ENCODE measurements at places on chromosomes 2 and 18.

GRCh38 chr2:19043893-19044292, 314.5 kb downstream of the OSR1 start:
- DNase-seq: no peak

- DNase-seq: no peak
Measured at GRCh38 chr18:11324956-11325882, 175.8 kb upstream of the PIEZO2 start.

DNA sequence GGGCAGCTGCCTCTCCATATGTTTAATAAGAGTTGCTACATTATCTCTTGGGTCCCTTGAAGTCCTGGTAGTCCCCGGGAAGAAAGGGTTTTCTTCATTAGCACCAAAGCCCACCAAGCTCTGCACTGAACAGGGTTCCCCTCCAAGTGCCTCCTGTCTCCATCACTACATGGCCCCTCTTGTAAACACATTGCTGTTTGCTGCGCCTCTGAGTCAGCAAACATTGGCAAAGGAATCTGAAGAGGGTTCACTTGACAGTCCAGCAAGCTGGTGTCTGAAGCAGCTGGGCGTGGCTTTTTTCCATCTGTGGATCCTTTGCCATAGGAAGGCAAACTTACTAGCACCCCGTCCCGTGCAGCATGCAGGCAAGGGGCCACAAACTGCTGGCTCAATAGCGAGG, 82.8 kb downstream of the TEX51 start:
- DNase-seq: no peak

DNA sequence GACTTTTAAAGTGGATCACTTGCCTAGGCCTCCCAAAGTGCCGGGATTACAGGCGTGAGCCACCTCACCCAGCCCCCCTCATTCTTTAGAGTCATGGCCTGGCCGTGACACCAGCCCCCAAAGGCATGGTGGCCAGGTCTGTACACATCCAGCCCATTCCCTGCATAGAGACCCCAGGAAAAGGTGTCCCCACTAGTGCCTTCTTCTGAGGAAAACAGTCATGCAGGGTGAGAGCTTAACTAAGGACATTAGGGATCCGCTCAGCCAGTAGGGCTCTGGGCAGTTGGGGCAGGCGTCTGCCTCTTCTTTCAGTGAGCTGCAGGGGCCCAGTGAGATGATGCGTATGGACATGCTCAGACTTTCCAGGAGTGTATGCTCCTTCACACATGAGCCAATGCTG, 5.7 kb upstream of the AMER3 start:
- no peak for DNase-seq

DNA sequence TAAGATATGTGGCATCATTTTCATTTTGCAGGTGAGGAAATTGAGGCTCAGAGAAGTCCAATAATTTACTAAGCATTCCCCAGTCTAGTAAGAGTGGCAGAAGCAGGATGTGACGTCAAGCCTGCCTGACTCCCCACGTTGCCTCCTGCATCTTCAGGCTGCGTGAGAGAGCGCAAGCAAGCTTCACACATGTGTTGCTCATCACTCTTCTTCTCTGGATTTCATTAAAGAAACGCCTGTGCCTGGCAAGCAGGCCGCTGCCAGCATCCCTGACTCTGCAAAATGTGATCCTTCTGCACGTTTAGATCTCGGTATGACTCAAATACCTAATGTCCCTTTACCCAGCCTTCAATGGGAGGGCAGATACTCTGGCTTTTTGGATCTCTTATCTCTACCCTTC, 96.8 kb downstream of the PRKCE start:
- DNase-seq: no peak

DNA sequence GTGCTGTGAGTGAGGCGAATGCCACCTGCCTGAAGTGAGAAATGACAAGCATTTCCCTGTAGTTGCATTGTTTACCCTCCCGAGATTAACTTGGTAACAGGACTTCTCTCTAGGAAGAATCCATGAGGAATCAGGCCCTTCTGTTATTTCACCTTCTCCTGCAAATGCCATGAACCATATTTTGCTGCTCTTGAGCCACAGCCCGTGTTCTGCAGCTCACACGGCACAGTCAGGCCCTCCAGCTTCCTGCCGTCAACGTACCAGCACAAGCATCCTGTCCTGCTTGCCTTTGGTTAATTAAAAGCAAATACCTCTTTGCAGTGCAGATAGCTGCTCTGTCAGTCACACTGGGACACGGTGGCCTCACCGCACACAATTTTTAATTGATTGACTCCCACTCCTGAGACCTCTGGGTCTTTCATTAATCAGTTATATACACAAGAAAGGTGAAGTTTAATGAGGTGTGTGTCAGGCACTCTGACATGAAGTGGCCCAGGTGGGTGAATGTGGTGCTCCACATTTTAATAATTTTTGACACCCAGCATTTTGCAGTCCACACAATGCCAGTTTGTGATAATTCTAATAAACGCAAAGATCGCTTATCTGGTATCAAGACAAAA, 95.3 kb upstream of the ASB18 start:
- no peak for DNase-seq

DNA sequence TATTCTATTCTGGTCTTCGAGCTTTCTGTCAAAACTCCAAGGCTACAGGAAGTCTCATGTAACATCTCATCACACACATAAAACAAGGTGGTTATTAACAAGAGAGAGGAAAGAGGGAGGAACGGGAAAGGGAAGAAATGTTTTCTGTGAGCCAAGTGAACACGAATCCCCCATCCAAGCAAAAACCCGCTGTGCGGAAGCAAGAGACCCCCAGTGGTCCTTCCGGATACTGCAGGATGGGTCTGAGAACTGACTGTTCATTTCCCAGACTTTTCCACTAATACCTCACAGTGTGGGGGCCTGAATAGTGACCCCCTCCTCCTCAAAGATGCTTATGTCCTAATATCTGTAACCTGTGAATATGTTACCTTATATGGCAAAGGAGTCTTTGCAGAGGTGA, 19.0 kb upstream of the DIPK1C start:
- DNase-seq: no peak

DNA sequence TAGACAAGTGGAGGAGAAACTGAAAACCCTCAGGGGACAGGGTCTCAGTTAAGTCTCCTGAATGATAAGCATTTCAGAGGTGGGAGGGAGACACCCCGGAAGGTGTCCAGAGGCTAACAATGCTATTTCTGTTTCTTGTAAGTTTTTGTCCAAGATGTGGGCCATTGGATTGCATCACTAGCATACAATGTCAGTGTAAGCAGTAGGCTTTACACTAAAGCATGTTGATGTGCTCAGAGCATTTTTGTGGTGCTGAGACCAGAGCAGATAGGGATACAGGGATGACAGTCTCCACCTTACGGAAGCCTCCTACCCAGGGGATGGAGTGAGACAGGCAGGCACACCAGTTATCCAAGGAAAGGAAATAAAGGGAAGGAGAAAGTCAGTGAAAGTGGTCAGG, 2.2 kb upstream of the IL1R1 start:
- no peak for DNase-seq

GRCh38 chr2:157229572-157229971, 27.9 kb upstream of the GALNT5 start:
- no peak for DNase-seq

DNA sequence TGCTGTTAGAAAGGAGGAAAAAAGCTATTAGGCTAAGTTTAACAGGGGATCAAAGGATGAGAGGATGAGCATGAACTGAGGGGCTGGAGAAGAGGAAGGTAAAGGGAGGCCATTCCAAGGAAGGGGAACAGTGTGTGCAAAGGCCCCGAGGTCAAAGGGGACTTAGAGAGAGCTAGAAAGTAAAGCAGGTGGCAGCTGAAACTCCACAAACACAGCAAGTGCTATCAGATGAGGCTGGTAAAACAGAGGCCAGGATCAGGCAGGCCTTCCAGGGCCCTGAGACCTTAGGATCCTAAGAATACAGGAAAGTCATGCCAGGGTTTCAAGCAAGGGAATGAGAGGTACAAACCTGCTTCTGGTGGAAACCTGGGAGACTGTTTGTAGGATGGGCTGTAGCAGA, 5.8 kb downstream of the HDAC4 start:
- DNase-seq: no peak

- DNase-seq: no peak
Measured at GRCh38 chr2:42214669-42215068, 45.5 kb downstream of the EML4 start.

DNA sequence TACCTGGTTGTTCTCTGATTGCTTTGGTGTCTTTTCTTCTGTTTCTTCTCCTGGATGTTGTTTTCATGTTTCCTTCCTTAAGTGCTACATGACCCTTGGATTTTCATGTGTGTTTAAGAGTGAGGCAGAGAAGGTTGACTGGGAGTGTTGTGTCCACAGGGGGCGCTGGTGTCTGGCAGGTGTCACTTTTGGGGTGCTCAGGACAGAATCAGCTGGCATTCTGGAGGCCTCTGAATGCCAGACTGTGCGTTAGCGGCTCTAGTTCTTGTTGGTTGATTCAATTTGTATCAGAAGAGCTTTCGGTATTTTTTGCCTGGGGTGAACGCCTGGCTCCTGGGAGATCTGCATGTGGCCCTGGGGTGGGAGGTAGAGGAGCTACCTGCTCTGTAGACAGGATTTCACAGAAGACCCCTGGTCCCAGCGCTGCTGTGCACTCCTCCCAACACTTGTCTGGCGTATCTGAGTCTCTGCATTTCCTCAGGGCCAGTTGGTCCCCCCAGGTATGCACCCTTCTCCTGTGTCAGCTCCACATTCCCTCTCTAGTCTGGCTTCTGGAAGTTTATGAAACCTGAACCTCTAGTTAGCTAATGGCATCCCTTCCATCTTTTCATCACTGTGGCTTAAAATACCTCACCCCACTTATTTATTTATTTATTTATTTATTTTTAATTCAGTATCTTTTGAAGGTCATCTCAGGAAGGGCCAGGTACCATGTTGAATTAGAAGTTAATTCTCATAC, 1.1 kb downstream of the GREB1 start:
- no peak for DNase-seq

DNA sequence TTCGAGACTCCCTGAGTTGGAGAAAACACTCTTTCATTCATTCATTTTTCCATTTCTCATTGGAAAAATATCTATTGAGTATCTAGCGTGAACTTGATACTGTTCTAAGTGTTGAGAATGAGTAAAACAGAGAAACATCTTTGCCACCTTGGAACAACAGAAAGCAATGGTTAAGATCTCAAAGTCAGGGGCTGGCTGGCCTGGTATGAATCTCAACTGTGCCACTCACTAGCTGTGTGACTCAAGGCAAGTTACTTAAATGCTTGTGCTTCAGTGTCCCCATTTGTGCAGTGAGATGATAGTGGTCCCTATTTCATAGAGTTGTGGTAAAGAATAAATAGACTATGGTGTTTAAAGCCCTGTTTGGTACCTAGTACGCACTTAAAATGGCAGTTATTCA, 415.2 kb downstream of the NBAS start:
- no peak for DNase-seq

GRCh38 chr2:59693231-59693959, 860.1 kb downstream of the BCL11A start:
- DNase-seq: no peak

- DNase-seq: no peak
Measured at GRCh38 chr2:40758401-40759155, 306.7 kb upstream of the SLC8A1 start.

DNA sequence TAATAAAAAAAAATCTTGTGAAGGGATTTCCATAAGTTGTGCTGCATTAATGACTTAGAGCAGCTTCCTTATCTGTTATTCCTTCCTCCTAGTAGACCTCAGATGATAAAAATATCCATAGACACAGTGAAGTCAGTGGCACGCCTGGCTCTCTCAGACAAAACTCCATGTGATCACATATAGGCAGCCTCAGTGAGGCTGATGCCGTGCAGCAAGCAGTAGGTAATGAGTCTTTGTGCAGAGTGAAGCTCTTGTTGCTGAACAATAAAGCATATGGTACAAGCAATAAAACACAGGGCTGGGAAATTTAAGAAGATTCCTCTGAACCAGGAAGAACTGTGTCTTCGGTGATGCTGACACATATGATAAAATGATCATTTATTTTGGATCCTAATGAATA, 102.7 kb downstream of the CSRNP3 start:
- DNase-seq: peak; percentile 66

GRCh38 chr18:55588870-55589595, 1.0 kb upstream of the TCF4 start:
- no peak for DNase-seq

DNA sequence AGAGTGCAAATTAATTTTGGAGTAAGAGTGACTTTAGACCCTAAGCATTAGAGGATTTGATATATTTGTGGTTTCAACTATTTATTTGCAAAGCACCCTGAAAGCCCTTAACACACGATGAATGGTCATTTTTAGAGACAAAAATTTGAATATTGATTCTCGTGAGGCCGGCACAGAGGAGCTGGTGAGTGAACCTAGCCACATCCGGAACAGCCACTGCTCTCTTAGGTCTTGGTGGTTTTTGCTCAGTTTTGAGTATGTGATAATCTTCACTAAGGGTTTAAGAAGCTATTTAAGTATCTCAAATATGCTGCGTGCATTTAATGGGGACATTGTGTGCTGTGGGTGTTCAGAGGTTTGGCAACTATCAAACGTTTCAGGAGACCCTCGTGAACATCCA, 204.8 kb downstream of the TSN start:
- DNase-seq: no peak

DNA sequence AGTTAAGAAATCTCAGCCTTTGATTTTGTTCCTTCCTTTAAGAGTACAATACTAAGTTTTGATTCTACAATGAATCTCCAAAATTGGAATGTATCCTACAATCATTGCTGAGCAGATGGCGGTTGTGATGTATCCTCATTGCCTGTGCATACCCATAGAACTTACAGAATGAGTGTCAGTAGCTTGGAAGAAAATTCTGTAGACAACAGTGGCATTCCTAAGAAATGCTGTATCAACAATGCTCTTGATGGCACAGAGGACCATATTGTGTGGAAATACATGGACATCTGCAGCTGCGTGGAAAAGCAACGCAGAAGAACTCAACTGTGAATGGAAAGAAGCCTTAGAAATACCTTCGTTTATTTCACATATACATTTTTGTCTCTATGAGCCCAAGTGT, 30.2 kb downstream of the GAREM1 start:
- DNase-seq: no peak

GRCh38 chr2:12478151-12479064, 238.3 kb upstream of the TRIB2 start:
- DNase-seq: no peak

DNA sequence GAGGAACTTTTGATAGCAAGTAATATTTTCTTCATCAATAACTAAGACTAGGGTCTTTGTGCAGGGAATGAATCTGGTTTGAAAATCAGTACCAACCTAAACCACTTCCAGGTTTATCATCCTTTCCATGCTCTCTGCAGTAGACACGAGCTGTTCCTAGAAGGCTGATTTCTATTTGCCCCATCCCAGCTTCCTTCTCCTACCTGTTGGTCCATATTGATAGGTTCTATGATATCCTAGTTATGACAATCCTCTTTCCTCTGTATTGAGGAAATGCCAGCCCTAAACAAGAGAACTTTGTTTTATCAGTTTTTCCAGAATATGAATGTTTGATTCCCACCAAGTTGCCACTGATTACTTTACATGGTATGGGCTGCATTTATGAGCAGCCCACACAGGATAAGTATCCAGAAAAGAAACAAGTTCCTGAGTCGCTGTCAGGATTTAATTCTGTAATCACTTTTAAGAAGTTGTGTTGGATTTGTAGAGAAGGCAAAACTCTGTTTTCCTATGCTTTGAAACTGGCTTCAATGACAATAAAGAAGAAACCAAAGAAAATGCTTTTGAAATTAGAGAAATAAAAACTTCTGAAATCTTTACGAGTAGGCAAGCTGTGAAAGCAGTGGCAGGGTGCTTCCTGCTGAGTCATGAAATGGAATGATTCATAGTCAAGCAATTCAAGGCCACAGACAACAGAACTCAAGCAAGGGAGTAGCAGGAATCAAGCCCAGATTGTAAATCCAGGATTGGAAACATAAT, 37.3 kb upstream of the TANK start:
- DNase-seq: no peak

All from NCI-H187 (cell line).